ENCODE measurements at places on chromosomes 11 and 22.

DNA sequence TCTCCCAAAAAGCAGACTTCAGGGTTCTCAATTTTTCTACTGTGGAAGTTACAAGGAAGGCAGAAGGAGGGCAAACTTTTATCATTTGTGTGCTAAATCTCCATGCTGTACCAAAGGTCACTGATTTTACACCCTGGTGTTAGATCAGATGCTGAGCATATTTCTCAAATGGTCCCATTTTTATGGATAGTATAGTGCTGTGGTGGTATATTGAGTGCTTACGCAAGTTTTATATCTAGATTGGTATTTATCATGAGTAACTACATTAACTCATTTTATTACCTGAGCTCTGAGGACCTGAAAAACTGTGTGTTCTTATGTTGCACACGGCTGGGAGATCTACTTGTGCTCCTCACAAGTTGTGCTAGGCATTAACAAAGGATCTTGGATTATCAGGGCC, 75.1 kb downstream of the PRR5L start:
- DNase-seq: no peak

DNA sequence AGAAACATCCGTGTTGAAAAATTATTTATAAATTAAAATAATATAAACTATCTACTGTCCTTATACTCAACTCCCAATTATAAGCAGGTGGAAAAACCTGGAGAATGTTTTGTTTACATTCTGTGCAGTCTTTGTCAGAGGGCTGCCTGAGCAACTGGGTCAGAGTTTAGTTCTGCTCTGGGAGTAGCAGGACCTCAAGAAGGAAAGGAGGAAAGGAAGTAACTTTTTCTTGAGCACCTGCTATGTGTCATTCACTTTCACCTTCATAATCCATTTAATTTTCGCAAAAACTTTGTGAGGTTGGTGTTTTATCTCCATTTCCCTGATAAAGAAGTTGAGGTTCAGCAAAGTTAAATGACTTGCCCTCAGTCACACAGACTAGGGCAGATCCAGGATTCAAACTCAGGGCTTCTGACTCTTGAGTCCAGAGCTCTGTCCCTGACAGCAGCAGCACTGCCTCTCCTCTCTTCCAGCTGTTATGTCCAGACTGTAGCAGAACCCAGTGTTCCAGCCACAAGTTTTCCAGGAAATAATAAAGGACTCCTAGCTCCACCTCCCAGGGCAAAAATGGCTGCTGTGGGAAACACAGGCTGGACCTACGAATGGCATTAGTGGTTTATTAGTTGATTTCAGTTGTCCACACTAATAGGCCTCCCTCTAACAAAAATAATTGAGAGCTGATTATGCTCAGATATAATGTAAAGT, 6.4 kb downstream of the CD3E start:
- DNase-seq: no peak

DNA sequence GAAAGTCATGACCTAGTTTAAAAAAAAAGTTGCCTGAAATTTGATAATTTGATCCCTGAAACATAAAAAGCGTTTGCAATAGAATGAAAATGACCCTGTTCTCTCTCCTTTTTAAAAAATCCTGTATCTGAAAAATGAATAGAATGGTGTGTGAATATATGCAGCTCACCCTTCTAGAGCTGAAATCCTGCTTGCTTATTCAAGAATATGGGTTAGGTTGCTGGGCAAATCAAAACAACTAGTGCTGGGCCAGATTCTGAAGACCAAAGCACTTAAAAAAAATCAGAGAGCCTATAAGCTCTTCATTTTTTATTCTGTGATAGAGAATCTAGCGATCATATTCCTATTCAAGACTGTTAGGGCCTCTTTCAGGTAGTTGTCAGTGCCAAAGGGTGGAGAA, 131.6 kb downstream of the MPPED2 start:
- DNase-seq: no peak

GRCh38 chr22:30856741-30857502, 111.7 kb downstream of the MORC2 start:
- no peak for DNase-seq

- DNase-seq: no peak
Observed at GRCh38 chr22:42375982-42376381, 56.2 kb downstream of the NFAM1 start.
